ENCODE measurements at places on chromosomes 6 and 20.

DNA sequence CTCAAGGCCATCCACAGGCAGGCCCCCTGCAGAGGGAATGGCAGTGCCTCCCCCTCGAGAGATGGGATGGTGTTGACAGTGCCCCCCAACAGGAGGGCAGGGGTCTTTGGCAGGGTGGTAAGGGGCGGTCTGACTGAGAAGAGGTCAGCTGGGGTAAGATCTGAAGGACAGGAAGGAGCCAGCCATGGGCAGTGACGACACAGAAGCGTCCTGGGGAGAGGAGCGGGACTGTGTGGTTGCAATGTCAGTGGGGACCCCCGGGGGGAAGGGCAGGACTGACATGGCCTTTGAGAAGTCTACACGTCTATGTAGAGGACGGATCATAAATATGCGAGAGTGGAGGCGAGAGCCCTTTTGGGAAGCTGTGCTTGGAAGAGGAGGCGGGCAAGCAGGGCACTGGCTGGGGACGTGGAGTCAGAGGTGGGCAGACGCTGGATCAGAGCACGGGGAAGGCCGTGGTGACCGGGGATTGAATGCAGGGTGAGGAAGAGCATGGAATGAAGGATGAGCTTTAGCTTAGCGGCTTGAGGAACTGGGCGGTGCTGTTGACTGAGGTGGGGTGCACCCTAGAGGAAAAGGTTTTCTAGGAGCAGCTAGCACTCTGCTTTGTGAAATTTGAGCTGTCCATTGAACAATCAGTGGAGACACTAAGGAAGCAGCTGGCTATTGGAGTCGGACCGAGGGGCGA lies 82.5 kb upstream of the AGPAT4 start:
- DNase-seq = no peak

GRCh38 chr6:166825553-166826145 lies 130.7 kb downstream of the RNASET2 start:
- DNase-seq = peak; percentile 88

DNA sequence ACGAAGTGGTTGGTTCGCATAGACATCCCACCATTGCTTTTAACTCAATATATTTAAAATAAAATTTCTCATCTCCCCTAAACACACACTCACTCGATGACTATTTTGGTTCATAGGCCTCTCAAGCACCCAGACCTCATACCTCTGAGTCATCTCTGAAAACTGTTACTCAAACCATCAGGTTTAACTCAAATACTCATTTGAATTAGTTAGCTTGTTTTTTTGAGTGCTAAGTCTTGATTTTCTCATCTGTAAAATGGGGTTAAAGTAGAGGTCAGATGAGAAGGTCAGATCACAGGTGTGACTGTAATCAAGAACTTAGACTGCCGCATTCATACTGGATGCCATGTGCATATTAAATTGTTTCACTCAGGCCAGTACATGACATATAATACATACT lies 243.9 kb upstream of the TENT5A start:
- peak; percentile 86 for DNase-seq

DNA sequence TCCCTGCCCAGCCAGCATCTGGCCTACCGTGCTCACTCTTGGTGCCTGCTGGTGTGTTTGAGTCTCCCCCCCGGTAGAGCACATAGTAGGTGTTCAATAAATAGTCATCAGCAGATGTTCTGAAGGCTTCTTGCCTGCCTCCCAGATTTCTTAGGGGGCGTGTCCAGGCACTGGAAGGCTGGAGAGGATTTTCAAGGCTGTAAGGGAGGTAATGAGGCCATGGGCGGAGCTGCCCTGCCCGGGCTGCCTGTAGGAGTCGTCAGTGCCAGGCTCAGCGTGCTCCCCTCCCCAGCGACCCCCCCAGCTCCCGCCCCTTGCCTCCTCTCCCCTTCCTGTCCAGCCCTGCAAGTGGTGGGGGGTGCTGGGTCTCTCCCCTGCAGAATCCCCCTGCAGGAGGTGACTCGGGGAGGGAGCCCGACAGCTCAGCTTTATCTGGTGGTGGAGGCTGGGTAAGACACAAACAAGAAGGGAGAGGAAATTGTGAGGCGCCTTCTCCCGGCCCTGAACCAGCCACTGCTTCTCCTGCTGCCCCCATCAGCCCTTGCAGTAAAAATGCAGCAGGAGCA lies 55.9 kb downstream of the BCAS4 start:
- DNase-seq = peak; percentile 28

GRCh38 chr6:92715991-92716390 lies 703.4 kb downstream of the EPHA7 start:
- peak; percentile 74 for DNase-seq

DNA sequence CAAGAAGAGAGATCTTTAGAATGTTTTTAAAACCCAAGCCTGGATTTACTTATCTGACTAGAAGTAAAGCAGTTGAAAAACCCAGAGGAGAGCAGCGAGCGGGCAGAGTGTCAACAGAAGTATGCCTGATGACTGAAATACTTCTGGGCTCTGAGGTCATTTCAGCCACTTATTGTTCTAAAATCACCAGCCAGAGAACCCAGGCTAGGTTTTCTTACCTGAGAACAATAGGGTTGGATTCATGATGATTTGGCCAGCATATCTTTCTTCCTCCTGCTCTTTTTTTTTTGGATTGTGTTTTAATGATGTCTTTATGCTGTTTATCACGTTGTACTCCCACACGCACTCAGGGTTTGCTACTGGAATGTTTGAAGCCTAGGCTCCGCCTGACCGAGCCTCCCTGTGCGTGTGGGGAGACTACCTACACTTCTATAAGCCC lies 63.0 kb upstream of the KIF25 start:
- DNase-seq = no peak

DNA sequence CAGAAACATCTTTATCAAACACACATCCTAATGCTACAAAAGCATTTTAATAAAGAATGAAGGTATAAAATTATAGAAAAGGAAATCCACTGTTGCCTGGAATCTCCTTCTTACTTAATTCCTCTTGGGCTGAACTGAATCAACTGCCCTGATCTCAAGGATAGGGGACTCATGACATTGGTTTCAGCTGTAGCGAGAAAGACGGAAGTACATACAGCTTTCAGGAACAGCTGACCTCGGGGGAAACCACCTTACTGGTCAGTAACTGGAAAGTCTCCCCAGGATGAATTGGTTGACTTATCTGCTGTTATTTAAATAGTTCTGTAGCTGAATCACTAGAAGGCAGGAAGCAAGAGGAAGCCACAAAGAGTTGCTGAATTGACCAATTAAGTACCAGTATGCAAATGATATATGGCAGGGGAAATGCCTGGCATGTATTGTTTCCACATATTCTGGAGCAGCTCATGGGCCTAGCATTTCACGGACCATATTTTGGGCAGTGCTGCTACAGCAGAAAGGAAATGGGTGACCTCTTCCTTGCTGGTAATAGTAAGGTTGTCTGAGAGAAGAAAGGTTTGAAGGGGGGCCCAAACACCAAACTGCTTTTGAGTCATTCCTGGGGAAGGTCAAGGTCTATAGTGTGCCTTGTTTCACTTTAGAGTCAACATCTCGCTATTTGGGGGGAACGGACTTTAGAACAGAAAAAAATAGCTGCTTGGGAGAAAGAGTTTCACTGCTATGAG lies 43.7 kb upstream of the MAP7 start:
- peak; percentile 100 for DNase-seq

- peak; percentile 41 for DNase-seq
These were observed 184.2 kb downstream of the EPM2A start for GRCh38 chr6:145551164-145551563.

- no peak for DNase-seq
These were observed 45.2 kb upstream of the TFAP2A start for GRCh38 chr6:10460096-10460495.
